ENCODE measurements at places on chromosomes 3 and 15.

DNA sequence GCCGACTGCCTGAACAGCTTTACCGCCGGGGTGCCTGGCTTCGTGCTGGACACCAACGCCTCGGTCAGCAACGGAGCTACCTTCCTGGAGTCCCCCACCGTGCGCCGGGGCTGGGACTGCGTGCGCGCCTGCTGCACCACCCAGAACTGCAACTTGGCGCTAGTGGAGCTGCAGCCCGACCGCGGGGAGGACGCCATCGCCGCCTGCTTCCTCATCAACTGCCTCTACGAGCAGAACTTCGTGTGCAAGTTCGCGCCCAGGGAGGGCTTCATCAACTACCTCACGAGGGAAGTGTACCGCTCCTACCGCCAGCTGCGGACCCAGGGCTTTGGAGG lies 815 bp downstream of the SPINT1 start:
- DNase-seq, result peak; percentile 66

GRCh38 chr15:60660290-60661051 lies 181.5 kb upstream of the ICE2 start:
- DNase-seq, result peak; percentile 36

DNA sequence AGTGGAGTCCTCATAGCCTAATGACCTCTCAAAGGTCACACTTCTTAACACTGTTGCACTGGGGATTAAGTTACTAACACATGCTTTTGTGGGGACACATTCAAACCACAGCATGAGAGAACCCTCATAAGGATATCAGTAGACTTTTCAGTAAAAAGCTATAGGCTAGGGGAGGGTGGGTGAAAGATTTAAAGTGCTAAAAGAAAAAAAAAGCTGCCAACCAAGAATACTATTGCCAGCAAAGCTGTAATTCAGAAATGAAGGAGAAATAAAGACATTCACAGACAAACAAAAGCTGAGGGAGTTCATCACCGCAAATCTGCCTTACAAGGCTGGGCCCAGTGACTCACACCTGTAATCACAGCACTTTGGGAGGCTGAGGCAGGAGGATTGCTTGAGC lies 50.4 kb upstream of the PRSS50 start:
- DNase-seq, result no peak

GRCh38 chr15:52103217-52104207 lies 9.1 kb downstream of the BCL2L10 start:
- peak; percentile 78 for DNase-seq

GRCh38 chr3:36461597-36461996 lies 81.3 kb downstream of the STAC start:
- no peak for DNase-seq

DNA sequence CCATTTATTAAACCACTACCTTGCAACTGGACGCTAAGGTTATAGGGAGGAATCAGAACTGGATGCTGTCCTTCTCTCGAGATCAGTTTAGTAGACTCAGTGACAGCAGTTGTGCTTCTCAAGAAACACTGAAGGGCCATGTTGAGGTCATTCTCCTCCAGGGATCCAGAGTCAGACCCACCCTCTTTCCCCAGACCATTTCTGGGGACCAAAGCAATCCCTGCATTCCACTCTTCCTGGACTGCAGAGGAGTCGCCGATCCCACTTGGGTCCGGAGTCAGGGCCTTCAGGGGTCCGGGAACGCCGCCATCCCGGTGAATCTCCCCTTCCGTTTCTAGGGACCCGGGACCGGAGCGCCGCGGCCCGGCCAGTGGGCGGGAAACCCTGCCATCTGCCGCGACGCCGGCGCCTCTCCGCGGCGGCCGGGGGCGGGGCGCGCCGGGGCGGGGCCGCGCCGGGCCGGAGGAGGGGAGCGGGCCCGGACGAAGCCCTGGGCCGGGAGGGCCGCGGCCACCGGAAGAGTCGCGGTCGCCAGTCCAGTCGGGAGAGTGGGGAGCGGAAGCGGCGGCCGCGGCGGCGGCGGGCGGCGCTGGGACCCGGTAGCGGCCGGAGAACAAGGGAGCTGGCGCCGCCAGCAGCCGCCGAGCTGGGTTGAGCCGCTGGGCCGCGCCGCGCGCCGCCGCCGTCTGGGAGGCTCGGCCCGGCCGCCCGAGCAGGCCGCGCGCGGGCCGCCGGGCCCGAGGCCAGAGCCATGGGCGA lies at the start of gene DVL3:
Gene DVL3 (plus strand): TSS at position 493 of the 759 bp plus-strand sequence. CDS start 259 bp downstream, at position 752.
- peak; percentile 93 for DNase-seq

- DNase-seq, result peak; percentile 38
Observed at GRCh38 chr3:141575879-141576743, 89.3 kb downstream of the RASA2 start.

DNA sequence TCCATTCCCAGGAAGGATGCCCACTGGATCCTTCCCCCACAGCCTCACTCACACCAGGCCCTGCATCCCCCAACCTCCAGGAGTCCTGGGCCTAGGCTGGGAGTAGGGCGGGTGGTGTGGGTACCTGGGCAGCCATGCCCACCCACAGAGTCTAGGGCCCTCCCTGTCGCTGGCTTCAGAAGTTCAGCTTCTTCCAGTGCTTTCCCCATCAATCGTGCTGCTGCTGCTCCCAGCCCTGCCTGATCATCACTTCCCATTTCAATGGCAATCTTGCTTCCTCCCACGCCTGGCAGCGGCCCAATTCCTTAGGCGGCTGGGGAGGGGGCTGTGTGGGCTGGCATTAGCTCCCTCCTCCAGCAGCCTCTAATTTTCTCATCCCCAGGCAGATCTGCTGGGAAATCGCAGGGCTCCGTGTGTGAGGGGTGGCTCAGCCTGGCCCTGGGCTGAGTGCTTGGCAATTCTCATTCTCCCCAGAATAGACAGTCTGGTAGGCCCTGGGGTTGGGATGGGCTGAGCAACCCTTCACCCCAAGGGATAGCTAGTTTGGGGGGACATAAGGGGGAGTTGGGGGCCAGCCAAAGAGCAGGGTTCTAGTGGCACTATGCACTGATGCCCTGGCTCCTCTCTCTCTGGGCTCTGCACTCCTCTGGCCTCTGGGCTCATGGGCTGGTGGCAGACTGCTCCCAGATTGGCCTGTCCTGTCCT lies 66.4 kb downstream of the SCN5A start:
- DNase-seq, result no peak

DNA sequence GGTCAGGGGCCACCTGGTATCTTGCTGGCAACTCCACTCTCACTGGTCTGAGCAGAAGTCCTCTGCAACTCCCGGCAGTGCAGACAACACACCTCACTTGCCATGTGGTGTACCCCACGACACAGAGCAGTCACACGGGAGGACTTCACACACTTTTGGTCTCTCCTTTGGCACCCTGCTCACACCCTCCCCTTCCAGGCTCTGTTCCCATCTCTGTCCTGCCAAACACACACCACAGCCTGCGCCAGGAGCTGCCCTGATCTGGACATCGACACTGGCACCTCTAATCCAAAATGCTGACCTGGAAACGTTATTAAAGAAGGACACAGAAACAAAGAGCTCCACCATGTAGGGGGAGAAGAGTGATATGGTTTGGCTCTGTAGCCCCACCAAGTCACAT lies 57.2 kb downstream of the SLC41A3 start:
- no peak for DNase-seq

- no peak for DNase-seq
Observed at GRCh38 chr15:67716171-67716570, 109.1 kb upstream of the SKOR1 start.

GRCh38 chr3:72380193-72380592 lies 468.1 kb downstream of the SHQ1 start:
- DNase-seq, result no peak

GRCh38 chr15:95857124-95857757 lies 473.3 kb upstream of the NR2F2 start:
- DNase-seq, result no peak

- no peak for DNase-seq
Observed at GRCh38 chr3:188194332-188194731, 40.4 kb downstream of the LPP start.

- DNase-seq, result no peak
Observed at GRCh38 chr3:113897373-113897777, 50.4 kb upstream of the ZDHHC23 start.

DNA sequence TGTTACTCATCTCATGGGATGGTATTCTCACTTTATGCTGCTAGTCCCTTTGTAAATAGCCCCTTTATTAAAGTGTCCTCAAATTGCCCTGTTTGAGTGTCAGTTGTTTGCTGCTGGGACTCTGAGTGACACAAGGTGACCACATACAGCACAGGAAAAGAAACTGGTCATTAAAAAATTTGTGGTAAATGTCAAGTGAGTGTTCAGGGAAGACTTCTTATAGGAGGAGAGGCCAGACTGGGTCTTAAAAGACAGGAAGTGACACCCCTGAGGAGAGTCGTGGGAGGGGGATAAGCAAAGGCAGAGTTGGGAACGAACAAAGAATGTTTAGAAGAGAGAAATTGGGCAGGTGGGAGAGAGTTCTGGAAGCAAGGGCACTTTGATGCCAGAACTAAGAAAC lies 35.2 kb downstream of the CCR3 start:
- DNase-seq, result no peak

DNA sequence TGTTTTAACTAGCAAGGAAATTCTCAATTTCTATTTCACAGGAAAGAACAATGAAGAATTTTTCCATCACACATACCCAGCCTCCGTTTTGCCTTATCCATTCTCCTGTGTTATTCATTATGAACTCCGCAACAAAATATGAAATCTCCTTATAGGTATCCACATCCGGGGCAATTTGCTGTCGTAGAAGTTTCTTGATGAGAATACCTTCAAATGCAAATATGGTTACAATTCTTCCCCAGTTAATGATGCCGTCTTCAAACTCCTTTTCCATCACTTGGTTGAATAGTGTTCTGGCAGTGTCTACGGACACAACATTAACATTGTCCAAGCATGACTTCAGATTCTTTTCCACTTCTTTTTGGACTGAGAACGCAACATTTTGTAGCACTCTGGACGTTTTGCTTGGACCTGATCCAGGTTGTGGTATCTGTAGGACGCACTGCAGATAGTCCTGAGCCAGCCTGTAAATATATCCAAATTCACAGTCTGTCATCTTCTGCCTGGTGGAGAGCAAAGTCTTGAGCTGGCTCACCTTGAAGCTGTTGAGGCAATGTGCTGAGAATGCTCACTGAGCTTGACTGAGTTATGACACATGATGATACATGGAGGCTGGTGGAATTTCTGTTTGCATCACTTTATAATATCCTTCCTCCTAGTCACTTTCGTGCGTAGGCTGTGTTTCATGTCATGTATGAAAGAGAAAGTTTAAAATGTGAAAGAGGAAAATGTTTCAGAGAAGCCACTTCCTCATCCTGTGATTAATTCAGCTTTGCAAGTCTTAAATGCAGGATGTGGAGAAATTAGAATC lies at the start of gene BCL2A1:
Gene BCL2A1 (minus strand): TSS at position 573 of the 811 bp plus-strand sequence. CDS start 77 bp downstream, at position 496.
- peak; percentile 39 for DNase-seq

- no peak for DNase-seq
Observed at GRCh38 chr3:138941259-138941885, 5.6 kb downstream of the FOXL2 start.

- DNase-seq, result no peak
Observed at GRCh38 chr3:194139071-194139813, 3.3 kb downstream of the HES1 start.

GRCh38 chr3:51535146-51536019 lies 3.1 kb upstream of the RAD54L2 start:
- peak; percentile 42 for DNase-seq
